ENCODE measurements at places on chromosomes 6 and 20.

DNA sequence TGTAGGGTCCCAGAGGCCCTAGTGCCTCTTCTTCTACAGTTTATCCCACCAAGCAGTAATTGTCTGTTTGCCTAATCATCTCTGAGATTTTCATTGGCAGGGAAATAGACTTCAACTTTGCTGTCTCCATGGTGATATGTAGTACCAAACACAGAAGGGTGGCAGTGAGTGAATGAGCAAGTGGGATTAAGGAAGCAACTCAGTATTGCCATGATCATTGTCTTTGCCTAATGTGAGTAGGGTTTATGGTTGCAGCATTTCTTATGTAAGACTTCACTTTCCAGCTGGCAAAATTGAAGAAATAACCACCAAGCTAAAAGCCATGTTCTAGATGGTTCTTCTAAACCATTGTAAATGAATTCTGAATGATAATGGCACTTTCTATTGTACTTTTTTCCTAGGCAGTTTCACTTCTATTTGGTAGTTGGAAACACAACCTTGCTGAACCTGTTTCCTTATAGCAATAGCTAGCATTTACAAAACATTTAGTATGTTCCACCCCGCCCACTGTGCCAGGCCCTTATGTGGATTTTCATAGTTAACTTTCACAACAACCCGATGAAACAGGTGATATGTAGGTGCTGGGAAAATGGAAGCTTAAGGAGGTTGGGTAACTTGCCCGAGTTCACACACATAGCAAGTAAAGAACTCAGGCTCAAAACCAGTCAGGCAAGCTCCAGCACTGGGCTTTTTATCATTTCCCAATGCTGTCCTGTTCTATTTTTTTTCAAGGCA lies 32.0 kb downstream of the ZC2HC1B start:
- no peak for DNase-seq

DNA sequence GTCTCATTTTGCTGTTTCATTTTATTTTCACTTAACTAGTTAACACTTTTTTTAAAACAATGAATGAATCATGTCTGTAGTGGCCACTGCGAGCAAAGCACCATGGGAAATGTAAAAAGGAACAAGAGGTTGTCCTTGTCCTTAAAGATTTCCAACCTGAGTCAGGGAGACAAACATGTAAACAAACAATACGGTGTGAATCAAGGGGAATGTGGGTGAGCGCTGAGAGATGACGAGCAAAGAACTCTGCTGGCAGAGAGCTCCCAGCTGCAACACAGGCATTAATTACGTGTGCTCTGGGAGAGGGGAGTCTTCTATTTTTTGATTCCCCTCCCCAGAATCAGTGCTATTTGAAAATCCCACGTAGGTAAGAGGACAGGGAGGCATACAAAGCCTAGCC lies 84.3 kb downstream of the ATXN1 start:
- DNase-seq: no peak

DNA sequence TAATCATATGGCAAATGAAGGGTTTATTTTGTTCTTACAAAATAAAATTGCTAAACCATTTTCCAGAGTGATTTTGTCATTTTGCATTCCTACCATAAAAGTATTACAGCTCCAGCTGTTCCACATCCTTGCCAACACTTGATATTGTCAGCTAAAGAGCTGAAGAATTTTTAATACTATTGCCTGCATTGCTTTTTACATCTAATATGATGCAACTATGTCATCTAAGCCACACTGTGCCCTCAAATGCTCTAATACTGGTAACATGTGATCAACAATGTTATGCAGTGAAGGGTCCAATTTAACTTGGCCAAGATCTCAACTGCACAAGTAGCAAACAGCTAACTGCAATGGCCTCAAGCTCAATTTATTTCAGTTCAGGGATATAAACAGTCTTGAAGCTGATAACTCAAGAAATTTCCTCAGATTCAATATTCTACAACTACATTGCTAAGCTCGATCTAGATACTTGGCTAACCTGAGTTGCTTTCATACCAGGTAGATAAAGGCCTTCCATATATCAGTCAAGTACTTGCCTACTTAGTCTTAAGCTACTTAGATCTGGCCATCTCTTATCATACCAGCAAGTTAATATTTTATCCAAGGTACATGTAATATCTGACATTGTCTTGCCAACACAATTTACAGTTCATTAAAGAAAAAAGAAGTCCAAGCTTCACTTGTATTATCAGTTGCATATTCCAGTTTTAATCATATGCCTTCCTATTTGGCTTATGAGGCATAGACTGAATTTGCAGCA lies 17.0 kb downstream of the AKIRIN2 start:
- DNase-seq: no peak

GRCh38 chr6:45001663-45002062 lies 326.5 kb upstream of the RUNX2 start:
- no peak for DNase-seq

- no peak for DNase-seq
Measured at GRCh38 chr6:150723857-150724256, 124.2 kb downstream of the PLEKHG1 start.

GRCh38 chr20:13821876-13822275 lies 37.0 kb downstream of the NDUFAF5 start:
- no peak for DNase-seq

- DNase-seq: no peak
Measured at GRCh38 chr6:130019326-130020072, 1.1 kb downstream of the L3MBTL3 start.

GRCh38 chr20:4176187-4176586 lies 160.8 kb upstream of the RNF24 start:
- no peak for DNase-seq

DNA sequence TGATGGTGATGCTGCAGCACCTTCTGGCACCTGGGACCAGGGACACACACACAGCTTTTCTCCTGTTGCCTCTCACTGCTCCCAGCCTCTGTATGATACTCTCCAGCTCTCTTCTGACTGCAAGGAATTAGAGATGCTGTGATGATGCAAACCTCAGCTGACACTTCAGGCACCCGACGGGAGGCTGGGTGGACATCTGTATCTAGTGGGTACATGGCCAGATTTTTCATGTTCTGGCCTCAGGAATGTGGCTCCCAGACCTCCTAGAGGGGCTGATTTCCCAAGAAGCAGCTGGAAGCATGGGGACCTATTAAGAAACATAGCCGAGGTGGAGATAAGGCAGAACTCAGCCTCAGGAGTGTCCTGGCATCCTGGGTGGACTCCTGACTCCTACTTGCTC lies 6.8 kb upstream of the EPB41L1 start:
- DNase-seq: no peak

DNA sequence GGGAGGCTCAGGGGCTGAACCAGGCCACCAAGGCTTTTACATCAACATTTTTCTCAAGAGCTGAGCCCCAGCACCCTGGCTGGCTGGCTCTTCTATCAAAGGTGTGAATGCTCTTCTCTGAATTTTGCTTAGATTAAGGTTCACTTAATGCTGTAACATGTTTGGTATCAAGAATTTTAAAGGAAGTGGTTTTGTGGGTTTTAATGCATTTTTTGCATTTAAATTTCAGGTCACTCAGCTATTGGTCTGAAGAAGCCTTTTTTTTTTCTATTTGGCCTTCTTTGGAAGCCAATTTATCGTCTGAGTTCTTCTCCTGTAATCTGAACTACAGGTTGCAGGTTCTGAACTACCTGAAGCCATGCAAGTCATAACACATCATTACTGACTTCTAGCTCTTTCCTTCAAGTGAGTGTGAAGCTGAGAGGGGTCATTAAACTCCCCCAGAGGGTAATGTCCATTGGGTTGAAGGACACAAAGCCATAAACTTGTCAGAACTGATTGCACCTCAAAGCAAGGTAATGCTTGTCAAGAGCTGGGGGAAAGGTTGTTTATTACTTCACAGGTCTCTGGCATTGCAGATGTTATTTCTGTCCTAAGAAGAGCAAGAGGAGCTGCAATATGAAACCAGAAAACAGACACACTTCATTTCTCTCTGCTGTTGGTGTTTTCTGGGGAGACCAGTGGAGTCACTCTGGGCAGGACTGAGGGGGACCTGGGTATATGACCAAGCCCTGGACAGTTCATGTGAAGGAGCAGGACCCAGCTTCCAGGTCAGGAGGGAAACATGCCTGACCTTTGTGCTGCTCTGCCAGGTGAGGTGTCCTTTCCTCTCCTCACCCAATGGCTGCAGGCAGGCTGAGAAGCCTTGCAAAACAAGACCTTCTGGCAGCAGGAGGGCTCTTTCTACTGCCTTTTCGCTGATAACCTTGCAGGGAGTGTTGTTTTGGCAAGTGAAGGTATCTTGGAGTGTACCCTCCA lies 26.1 kb upstream of the NEDD9 start:
- DNase-seq: no peak

DNA sequence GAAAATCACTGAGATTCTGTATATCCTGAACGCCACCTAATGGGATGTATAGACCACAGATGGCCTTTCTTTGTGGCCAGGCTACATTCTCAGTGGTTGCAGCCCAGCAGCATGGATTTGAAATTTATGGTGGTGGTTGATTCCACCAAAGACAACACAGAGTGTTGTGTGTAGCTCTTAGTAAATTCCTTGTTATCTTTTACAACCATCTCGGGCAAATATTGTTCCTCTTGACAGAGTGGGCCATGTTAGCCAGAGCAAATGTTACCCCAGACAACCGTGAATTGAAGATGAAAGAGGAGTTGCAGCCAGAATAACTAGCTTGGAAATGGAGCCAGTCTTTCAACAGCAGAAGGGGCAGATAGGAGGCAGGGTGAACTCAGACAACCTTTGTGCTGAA lies 39.5 kb downstream of the SLC24A3 start:
- no peak for DNase-seq

DNA sequence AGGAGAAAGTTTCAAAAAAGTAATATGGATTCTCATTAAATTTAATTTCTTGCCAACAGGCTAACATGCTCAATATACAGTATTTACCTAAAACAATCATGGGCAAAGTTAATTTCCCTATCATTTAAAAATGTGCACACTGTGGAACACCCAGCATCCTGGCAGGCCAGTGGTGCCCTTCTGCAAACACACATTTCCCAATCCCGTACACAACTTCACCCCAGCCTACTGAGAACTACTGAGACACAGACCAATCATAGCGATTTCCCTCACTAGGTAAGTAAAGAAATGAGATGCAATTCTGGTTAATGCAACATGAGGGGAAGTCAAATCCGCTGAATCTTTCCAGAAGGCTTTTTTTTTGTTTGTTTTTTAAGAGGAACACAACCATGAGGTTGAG lies 7.6 kb downstream of the USP45 start:
- no peak for DNase-seq

DNA sequence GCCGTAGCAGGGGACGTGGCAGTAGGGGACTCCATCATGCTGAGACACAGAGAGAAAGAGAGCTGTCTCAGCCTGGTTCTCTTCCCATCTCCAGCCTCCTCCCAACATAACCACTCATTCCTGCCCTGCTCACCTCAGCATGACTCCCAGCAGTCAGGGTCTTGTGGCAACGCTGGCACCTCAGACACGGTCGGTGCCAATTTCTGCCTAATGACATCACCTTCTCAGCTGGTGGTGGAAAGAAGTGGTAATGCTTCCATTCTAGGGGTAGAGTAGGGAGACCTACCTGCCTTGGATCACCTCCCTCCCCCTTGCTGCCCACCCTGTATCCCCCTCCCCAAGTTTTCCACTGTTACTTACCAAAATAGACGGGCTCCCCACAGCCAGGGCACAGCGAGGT lies 2.5 kb downstream of the CRIP3 start:
- DNase-seq: no peak

- no peak for DNase-seq
Measured at GRCh38 chr6:15966000-15966520, 162.8 kb upstream of the MYLIP start.

DNA sequence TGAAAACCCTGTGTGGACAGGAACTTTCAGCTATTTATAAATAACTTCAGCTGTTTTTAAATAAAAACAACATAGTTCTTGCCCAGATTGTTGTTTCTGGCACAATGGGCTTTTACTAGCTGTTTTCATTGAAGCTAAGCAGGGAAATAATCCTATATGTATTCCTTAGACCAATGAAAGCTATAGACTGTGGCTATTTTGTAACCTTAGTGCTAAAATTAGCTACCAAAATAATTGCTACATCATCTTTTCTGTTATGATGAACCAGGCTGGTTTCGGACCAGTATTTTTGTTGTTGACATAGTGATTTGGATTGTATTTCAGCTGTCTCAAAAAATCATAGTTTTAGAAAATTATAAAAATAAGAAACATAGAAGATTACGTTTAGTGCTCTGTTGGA lies 13.7 kb downstream of the PHF3 start:
- no peak for DNase-seq

DNA sequence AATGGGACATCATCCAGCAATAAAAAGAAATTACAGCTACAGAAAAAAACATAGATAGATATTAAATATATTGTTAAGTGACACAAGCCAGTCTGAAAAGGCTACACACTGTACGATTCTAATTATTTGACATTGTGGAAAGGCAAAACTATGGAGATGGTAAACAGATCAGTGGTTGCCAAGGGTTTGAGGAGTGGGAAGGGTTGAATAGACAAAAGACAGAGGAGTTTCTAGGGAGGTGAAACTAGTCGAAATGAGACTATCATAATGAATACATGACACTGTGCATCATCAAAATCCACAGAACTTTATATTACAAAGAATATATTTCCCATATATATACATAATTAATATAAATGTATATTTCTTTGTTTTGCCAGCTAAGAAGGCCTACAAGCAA lies 9.8 kb downstream of the EPM2A start:
- no peak for DNase-seq

- DNase-seq: no peak
Measured at GRCh38 chr6:45293306-45293705, 34.8 kb upstream of the RUNX2 start.

- DNase-seq: no peak
Measured at GRCh38 chr6:113185299-113185698, 671.8 kb upstream of the MARCKS start.

DNA sequence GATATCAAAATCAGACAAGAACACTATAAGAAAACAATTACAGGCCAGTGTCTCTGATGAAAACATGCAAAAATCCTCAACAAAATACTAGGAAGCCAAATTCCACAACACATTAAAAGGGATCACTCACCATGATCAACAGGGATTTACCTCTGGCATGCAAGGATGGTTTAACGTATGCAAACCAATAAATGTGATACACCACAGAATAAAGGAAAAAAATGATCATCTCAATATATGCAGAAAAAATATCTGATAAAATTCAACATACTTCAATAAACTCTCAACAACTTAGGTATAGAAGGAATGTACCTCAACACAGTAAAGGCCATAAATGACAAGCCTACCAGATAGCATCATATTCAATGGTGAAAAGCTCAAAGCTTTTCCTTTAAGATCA lies 66.6 kb downstream of the SHPRH start:
- no peak for DNase-seq

- no peak for DNase-seq
Measured at GRCh38 chr6:151092591-151092990, 147.2 kb upstream of the AKAP12 start.

GRCh38 chr6:110055387-110055735 lies 77.2 kb downstream of the GPR6 start:
- DNase-seq: peak; percentile 16
